ENCODE measurements at places on chromosomes 5 and 9.

DNA sequence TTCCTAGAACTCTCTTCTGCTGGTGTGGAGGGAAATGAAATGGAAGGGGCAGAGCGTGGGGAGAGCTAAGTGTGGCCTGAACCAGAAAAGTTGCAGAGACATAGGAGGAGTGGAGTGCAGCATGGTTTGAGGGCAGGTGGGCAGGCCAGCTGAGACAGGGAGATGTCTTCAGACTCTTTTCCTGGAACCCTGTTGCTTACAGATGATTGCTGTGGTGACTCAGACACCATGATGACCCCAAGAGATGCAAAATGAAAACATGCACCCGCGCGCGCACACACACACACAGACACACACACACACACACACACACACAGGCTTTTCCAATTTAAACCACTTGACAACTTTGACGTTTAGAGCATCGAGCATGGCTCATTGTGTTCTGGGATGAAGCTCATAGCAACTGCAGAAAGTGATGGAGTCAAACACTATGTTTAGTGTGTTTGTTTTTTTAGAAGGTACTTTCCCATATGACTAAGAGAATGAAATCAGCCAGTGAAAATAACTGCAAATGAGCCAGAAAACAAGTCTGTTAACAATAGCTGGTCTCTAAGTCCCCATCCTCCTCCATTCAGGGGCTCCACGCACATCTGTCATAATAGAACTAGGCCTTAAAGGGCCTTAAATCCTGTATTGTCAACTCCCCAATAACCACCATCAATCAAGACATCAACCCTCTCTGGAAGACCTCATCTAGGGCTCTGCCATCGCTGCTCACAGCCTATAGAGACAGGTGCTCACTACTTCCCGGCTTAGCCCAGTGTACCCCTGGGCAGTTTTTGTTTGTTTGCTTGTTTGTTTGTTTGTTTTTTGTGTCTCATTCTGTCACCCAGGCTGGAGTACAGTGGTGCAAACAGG is 9.6 kb downstream of the TMOD1 start:
- peak; percentile 76 for DNase-seq

DNA sequence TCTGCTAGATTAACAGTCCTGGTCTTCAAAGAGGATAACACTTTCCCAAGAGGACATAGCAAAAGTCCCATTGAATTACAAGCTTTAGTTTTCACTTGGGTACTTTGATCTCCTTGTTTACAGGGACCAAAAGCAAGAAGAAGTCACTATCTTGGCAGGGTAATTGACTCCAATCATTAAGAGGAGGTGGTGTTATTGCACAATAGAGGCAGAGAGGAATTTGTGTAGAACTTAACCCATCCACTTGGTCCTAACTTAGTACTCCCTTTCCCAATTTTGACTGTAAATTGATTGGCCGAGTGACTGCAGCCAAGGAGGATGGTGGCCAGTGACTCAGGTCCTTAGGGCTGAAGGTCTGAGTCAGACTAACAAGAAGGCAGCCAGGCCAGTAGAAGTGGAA is 9.3 kb upstream of the TRPC7 start:
- no peak for DNase-seq

GRCh38 chr9:121326901-121327613 is 43.0 kb downstream of the STOM start:
- no peak for DNase-seq

- DNase-seq, result no peak
These were observed 12.1 kb downstream of the LRRC14B start for GRCh38 chr5:203246-203930.

GRCh38 chr5:109316634-109317033 is 93.1 kb downstream of the PJA2 start:
- peak; percentile 14 for DNase-seq

- no peak for DNase-seq
These were observed 219.0 kb downstream of the HTR1A start for GRCh38 chr5:63743096-63743798.

DNA sequence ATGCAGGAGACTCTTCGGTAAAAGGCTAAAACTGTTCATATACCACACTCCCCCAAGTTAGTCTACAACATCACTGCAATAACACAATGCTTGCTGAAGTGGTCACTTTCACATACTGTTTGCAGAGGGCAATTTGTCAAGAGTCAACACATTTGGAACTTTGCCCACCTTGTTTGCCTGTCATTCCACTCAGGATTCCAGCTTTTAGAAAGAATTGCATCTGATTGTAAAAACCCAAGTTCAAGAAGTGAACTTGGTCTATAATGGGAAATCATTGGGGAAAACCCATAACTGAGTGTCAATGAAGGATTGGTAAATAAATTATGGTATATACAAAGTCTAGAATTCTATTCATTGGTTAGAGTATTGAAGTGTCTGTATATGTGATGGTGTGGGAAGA is 120.5 kb downstream of the GADD45G start:
- no peak for DNase-seq

GRCh38 chr5:57650360-57651069 is 167.9 kb upstream of the ACTBL2 start:
- peak; percentile 70 for DNase-seq

DNA sequence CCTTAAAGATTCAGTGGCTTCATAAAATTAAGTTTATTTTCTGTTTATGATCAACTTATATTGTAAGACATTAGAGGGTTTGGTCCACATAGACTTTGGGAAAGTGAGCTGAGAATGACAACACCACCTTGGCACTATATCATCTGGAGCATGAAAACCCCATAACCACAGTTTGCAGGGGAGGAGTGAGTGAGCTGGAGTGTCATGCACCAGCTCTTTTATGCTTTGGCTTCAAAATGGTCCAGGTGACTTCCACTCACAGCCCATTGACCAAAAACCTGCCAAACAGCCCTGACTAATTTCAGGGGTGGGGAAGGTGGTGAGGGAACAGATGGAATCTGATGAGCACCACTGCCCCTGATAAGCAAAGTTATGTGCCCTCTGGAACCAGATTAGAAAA is 295.8 kb downstream of the DMRTA1 start:
- no peak for DNase-seq

DNA sequence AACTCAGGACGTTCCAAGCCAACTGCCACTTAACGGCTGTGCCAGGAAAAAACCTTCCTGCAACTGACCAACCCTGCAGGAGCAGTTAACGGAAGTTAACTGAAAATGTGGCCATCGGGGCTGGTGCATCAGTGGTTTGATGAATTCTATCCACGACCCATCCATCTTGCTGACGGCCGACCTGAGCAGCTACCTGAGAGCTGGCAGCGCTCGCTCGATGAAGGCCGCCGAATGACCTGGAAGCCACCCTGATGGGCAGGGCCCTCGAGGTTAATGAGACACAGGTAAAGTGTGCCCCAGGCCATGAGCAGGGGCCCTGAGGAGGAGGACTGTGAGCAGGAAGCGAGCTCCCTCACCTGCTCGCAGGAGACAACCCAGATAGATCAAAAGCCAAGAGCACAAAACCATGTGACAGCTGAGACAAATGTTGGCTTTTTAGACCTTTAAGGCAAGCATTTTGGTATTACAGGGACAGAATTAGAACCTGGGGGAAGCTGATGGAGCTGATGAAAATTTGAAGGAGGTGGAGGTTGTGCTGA is 35.3 kb upstream of the FLT4 start:
- DNase-seq, result no peak

DNA sequence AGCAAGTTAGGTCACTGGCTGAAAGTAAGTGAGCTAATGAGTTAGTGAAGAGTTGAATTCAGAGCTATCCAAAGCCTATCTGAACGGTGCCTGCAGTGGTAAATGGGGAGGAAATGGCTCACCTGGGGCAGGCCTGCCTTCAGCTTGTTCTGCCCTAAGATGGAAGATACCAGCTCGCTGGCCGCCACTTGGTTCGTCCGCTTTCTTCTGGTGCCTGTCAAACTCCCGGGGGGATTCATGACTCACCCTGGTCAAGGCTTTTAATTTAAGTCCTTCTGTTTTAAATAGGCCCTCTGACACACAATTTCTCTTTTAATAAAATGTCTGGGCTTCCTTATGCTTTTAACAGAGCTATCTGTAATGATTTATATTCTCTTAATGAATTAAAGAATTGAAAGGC is 78.8 kb downstream of the CFAP90 start:
- DNase-seq, result no peak

DNA sequence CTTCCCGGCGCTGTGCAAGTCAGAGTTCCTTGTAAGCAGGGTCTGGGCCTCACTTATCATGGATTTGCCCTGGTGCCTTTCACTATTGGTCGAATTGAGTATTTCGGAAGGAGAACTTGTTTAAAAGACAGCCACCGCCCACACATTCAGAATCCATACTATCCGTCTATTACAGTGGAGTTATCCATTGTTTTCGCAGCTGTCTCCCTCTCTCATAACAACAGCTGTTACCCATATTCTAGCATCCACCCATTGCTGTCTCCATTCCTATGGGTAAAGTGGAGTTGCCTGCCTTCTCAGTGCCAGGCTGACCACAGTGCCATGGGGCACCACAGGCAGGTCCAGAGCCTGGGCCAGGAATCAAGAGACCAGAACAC is 20.2 kb downstream of the FAXDC2 start:
- DNase-seq, result no peak

DNA sequence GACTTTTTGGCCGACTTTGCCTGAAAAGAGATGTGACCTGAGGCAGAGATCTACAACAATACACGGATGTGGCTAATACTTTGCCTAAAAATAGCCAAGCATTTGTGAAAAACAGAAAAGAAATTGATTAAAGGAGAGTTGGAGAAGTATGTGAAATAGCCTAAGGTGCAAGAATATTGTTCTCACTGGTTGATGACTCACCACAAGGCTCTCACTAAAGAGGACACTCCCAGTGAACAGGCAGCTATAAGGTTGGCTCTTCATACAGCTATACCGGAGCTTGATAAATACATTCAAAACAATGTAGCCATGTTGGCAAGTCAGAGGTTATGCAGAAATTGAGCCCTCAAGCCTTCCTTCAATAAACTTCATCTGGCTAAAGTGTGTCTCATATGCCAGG is 317.2 kb upstream of the GRAMD2B start:
- no peak for DNase-seq

Measured in brain microvascular endothelial cell (primary cell).